ENCODE measurements at places on chromosomes 2 and 18. TPM values are rescaled to one million over a fixed set of nuclear protein-coding genes. Genes with fewer than 3 reads are reported as not detected.

GRCh38 chr2:132766573-132766972 is 96.6 kb upstream of the LYPD1 start:
- H3K36me3 ChIP-seq = peaks cover 30% of the 10 kb centered on the region
- H3K4me3 ChIP-seq = no peak overlapping the region
- no peak for DNase-seq
- H3K27ac ChIP-seq = no peak overlapping the region
- H3K27me3 ChIP-seq = no peaks in the 10 kb centered on the region

- H3K4me3 ChIP-seq = no peak overlapping the region
- no peak for DNase-seq
- H3K4me1 ChIP-seq = peaks cover 8% of the 10 kb centered on the region
- H3K27me3 ChIP-seq = no peaks in the 10 kb centered on the region
Measured at GRCh38 chr2:175175896-175176295, 5.6 kb downstream of the ATP5MC3 start.

DNA sequence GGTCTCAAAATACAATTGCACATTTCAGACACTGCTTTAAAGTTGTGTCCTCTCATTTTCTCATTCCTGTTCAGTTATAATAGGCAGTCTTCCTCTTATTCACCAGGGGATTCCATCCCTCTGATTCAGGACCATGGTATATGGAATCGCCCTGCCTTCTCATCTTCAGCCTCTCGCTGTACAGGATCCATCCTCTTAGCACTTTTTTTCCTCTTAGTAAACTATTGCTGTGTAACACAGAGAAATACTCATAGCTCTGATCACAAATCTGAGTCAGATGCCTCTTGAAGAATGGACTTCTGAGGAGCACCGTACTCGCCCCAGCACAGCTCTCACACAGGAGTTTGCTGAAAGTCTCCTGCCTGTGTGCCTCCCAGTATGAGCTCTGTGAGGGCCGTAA is 11.3 kb downstream of the RMP24 start:
- H3K4me1 ChIP-seq = no peaks in the 10 kb centered on the region
- no peaks in the 10 kb centered on the region for H3K27me3 ChIP-seq
- H3K4me3 ChIP-seq = no peak overlapping the region
- H3K27ac ChIP-seq = no peak overlapping the region
- peaks cover 17% of the 10 kb centered on the region for H3K36me3 ChIP-seq

The INPP4A gene
- total RNA-seq = 29.9 TPM

DNA sequence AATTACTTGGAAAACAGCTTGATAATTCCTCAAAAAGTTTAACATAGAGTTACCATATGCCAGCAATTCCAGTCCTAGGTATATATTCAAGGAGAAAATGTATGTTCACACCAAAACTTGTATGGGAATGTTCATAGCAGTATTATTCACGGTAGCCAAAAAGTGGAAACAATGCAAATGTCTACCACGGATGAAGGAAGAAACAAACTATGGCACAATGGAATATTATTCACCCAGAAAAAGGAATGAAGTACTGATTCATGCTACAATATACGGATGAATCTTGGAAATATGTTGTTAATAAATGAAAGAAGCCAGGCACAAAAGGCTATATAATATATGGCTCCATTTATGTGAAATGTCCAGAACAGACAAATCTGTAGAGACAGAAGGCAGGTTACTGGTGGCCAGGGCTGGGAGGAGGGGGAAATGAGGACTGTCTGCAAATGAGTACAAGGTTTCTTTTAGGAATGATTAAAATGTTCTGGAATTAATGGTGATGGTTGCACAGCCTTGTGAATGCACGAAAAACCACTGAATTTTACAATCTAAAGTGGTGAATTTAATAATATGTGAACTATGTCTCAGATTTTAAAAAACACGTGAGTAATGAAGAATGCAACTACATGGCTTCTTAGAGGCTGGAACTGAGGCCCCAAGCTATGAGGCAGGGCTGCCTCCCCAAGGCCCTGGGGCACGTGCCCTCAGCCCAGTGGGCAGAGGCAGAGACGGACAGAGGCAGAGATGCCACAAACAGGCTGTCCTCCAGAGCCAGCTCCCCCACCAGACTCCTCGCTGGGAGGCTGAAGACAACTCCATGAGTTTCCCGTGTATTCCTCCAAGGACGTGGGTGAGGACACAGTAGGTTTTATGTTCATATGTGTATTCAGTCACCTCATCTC is 5.0 kb downstream of the LIMS2 start:
- H3K4me3 ChIP-seq = no peak overlapping the region
- DNase-seq = no peak
- no peaks in the 10 kb centered on the region for H3K36me3 ChIP-seq
- peaks cover 5% of the 10 kb centered on the region for H3K4me1 ChIP-seq

The KCNG2 gene
- total RNA-seq = not detected

DNA sequence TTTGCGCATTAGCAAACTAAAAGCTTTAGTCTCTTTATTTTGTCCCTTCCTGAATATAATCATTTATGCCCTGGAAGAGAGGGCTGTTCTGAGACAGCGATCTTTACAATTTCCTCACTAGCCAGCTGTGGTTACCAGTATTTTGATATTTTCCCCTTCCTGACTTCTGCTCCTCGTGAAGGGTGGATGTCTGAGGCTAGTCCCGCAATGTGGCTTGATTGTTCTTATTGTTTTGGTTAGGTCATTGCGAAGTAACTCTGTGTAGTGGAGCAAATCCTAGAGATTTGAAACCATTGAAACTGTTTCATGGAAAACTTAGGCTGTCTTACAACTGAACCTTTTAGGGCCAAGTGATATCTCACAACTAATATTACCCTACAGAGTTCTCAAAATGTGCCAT is 2.4 kb downstream of the MRPL33 start:
- no peak for DNase-seq
- H3K4me1 ChIP-seq = peaks cover 38% of the 10 kb centered on the region
- peak overlapping the region; percentile 44 for H3K4me3 ChIP-seq
- H3K27me3 ChIP-seq = peaks cover 8% of the 10 kb centered on the region
- H3K27ac ChIP-seq = no peak overlapping the region
- H3K36me3 ChIP-seq = peaks cover 8% of the 10 kb centered on the region

DNA sequence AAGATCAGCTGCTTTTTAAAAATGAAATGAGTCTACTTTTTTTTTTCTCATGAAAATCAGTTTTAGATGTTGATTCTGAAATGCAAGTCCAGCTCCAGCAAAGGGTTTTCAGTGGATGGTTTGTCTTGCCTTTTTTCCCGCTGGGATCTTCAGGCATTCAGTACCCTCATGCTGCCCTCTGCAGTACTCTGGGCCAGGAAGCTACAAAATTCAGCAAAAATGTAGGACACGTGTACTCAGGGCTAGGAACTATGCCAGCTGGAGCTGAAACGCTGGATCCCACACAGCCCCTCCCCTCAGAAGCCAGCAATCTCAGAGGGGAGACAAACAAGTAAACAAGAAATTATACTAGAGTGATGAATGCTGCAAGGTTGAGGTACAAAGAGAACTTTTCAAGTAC is 97.3 kb downstream of the MMADHC start:
- peaks cover 4% of the 10 kb centered on the region for H3K4me1 ChIP-seq
- no peak overlapping the region for H3K27ac ChIP-seq
- H3K27me3 ChIP-seq = peaks cover 3% of the 10 kb centered on the region
- no peaks in the 10 kb centered on the region for H3K36me3 ChIP-seq
- H3K4me3 ChIP-seq = no peak overlapping the region

- H3K27ac ChIP-seq = no peak overlapping the region
- no peak for DNase-seq
- H3K36me3 ChIP-seq = no peaks in the 10 kb centered on the region
- peaks cover 87% of the 10 kb centered on the region for H3K4me1 ChIP-seq
- no peak overlapping the region for H3K4me3 ChIP-seq
Measured at GRCh38 chr2:239271882-239272281, 128.9 kb downstream of the HDAC4 start.

GRCh38 chr2:5845798-5846330 is 153.7 kb downstream of the SOX11 start:
- peaks cover 17% of the 10 kb centered on the region for H3K4me1 ChIP-seq
- no peak overlapping the region for H3K27ac ChIP-seq
- no peak for DNase-seq
- no peaks in the 10 kb centered on the region for H3K27me3 ChIP-seq
- peaks cover 2% of the 10 kb centered on the region for H3K36me3 ChIP-seq
- no peak overlapping the region for H3K4me3 ChIP-seq

The NT5DC4 gene
- not detected for total RNA-seq

The KIF5C gene
- 63.3 TPM for total RNA-seq

DNA sequence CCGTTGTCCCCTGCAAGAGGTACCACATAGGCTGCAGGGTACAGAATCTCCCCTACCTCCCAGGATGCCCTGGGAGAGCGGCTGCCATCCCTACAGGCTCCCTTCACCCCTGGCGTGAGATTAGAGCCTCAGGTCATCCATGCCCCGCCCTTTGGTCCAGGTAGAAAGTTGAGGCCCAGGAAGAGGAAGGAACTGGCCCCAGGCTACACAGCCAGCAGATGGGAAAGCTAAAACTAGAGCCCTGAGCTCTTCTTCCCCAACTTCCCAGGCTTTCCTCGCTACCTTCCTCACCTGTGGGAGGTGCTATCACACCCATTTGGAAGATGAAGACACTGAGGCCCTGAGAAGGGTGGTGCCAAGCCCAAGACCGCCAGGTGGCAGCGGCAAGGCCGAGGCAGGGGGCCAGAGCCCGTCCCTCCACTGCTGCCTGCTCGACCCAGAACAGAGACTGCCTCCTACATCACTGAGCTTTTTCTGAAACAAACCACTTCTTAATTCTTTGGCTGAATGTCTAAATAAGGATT is 25.8 kb downstream of the CIB4 start:
- peaks cover 13% of the 10 kb centered on the region for H3K4me1 ChIP-seq
- no peak overlapping the region for H3K27ac ChIP-seq
- DNase-seq = no peak
- no peaks in the 10 kb centered on the region for H3K36me3 ChIP-seq
- H3K27me3 ChIP-seq = peaks cover 32% of the 10 kb centered on the region

- H3K27me3 ChIP-seq = no peaks in the 10 kb centered on the region
- H3K4me3 ChIP-seq = no peak within 1 kb of the TSS
- peak within 1 kb of the TSS; percentile 57 for H3K27ac ChIP-seq
- DNase-seq = no peak
Measured at GRCh38 chr2:230225486-230225885, at the start of gene SP140. SP140 (plus strand) TSS chr2:230225736; CDS start chr2:230225845, 109 bp downstream.

GRCh38 chr2:126656431-126657147 is 631 bp downstream of the GYPC start:
- peak overlapping the region; percentile 93 for H3K4me3 ChIP-seq
- peaks cover 2% of the 10 kb centered on the region for H3K36me3 ChIP-seq
- H3K27me3 ChIP-seq = no peaks in the 10 kb centered on the region
- peak overlapping the region; percentile 93 for H3K27ac ChIP-seq

DNA sequence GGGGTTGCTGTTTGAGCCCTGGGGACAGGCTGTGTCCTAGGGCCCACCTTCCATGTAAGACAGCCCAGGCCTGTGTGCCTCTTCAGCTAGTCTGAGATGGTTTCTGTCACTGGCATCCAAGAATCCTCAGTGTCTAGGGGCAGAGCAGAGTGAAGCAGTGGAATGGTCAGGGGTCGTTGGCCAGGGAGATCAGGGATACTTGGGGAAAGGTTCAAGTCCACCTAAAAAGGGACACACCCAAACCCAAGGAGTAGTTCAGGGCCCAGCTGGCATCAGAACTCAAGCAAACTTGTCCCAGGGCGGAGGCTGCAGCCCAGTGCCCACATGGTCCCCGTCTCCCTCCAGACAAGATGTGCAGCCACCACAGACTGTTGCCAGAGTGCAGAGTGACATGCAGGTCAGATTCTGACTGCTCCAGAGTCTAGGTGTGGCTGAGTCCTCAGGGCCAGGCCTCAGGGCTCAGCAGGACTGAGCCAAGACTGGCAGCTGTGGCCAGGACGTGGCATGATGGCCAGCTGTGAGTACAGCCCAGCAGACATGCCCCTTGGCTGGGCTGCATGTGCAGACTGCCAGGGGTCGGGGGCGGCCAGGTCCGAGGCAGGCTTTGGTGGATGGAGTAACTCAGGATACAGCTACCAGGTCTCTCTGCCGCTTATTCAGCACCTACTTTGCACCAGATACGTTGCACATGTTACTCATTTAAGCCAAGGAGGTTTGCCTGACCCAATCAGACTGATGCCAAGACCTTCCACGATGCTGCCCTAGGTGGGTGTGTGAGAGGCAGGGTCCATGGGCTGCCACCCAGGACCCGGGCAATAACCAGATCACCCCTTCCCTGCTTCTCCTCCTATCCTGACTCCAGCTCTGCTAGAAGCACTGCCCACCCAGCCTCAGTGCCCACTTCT is 146.6 kb downstream of the SMAD7 start:
- H3K27ac ChIP-seq = peak overlapping the region; percentile 65
- DNase-seq = no peak
- peaks cover 15% of the 10 kb centered on the region for H3K4me1 ChIP-seq
- H3K27me3 ChIP-seq = no peaks in the 10 kb centered on the region
- H3K4me3 ChIP-seq = no peak overlapping the region

The EMILIN1 gene
- total RNA-seq = 24.1 TPM

The TRIM54 gene
- not detected for total RNA-seq

GRCh38 chr18:45775241-45775676 is 50.2 kb upstream of the SIGLEC15 start:
- no peaks in the 10 kb centered on the region for H3K36me3 ChIP-seq
- H3K4me3 ChIP-seq = no peak overlapping the region
- DNase-seq = no peak
- H3K4me1 ChIP-seq = no peaks in the 10 kb centered on the region
- peaks cover 21% of the 10 kb centered on the region for H3K27me3 ChIP-seq

The OXER1 gene
- total RNA-seq = 1.7 TPM

DNA sequence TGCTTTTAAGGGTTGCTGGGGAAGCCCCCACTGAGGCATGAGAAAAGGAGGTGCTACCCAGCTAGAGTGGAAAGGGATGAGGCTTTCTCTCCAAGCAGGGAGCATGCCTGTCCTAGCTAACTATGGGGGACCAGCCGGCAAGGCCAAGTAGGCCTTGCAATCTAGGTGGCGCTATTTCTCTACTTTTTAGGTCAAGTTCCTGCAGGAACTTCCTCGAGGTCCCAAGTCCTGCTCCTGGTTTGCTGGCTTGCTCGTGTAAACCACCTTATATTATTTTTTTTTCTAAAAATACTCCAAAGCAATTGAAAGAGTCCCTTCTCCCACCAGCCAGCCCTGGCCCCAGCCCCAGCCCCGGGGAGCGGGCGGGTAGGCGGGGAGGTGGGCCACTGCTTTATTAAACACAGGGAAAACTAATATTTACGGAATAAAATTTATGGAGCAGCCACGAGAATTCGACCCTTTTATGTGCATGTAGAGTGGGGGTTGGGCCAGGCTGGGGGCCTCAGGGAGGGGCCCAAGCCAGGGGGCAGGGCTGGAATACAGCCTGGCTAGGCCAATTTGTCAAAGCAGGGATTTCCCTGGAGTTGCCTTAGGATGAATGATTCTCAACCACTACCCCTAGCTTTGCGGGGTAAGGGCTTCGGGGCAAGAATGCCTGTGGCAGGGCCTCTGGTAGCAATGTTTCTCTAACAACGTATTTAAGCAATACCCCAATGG is 12.8 kb upstream of the IHH start:
- peak; percentile 35 for DNase-seq
- no peaks in the 10 kb centered on the region for H3K4me1 ChIP-seq
- H3K36me3 ChIP-seq = peaks cover 4% of the 10 kb centered on the region

The RAB27B gene
- 0.44 TPM for total RNA-seq

The IKZF2 gene
- total RNA-seq = 7.6 TPM

The LYG2 gene
- not detected for total RNA-seq

The SFT2D3 gene
- 18.8 TPM for total RNA-seq

- no peak for DNase-seq
- H3K27ac ChIP-seq = no peak overlapping the region
- H3K36me3 ChIP-seq = no peaks in the 10 kb centered on the region
- H3K4me1 ChIP-seq = peaks cover 14% of the 10 kb centered on the region
- no peaks in the 10 kb centered on the region for H3K27me3 ChIP-seq
- H3K4me3 ChIP-seq = no peak overlapping the region
Measured at GRCh38 chr2:177629357-177630024, 236.9 kb downstream of the AGPS start.

Data from neural crest cell (in vitro differentiated cells).